ENCODE measurements at places on chromosomes 12 and 14.

- no peak for DNase-seq
Measured at GRCh38 chr14:103801459-103801858, 45.9 kb downstream of the PPP1R13B start.

DNA sequence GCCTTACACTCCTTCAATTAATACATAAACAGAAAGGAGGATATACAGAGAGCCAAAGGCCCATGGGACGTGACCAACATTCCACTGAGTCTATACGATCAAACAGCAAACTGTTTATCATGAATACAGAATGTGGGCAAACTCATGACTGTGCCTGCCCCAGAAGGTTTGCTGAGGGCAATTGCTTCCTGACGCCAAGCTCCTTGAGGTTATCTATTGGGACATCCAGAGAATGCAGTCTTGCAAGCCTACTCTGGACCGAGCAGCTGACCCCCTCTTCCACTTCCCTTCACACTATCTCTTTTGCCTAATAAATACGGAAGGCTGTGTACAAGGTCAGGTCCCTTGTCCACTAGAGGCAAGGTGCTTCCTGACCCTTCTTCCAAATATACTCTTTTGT, 18.5 kb upstream of the SLC10A1 start:
- DNase-seq = no peak

DNA sequence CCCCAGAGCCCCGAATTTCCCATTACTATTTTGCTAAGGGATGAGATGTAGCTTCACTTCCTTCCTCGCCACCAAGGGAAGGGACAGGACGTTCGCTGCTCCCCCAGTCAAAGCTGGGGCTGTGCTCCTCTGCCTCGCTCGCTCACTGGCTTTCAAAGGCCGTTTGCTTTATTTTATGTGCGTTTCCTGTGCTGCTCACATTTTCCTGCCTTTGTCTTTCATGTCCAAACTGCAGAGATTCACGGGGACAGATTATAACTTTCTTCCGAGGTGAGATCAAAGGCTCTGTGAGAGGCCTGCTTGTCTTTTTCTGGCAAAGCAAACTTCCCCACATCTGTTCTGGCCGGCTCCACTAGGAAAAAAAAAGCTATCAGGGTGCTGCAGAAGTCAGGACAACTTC, 76.0 kb upstream of the FZD10 start:
- DNase-seq = no peak

DNA sequence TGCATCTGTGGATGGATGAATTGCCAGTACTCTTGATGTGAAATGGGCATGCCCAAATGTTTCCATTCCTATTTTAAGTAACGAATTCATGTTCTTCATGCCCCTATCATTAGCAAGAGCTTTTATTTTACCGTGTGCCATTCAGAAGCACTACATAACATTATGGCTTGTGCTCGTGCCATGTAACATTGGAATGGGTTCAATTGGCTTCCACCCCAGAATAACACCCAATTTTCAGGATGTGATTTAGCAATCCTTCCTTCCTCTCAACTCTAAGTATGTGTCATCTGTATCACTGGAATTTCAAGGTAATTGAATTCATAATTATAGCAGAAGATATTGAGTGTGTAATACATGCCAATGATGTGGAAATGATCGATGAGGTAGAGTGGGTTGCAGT, 145.8 kb upstream of the TMPO start:
- DNase-seq = no peak

- DNase-seq = no peak
Measured at GRCh38 chr14:100348253-100348729, 25.2 kb downstream of the SLC25A47 start.

GRCh38 chr12:105852496-105852895, 286.3 kb downstream of the NUAK1 start:
- DNase-seq = no peak

- no peak for DNase-seq
Measured at GRCh38 chr12:122235741-122236140, 9.9 kb upstream of the DIABLO start.

DNA sequence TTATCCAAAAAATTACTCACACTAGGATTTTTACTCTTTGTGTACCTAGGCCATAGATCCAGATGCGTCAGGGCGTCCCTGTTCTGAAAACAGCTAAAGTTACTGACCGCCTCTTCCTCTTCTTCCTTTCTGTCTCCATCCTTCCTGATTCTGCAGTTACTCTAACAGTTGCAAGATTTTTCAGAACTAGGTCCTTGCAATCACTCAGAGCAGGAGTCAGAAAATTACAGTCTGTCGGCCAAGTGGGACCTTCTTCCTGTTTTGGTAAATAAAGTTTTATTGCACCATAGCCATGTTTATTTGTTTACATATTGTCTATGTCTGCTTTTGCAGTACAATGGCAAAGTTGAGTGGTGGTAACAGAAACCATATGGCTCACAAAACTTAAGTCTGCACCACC, 25.6 kb upstream of the FGF6 start:
- no peak for DNase-seq

DNA sequence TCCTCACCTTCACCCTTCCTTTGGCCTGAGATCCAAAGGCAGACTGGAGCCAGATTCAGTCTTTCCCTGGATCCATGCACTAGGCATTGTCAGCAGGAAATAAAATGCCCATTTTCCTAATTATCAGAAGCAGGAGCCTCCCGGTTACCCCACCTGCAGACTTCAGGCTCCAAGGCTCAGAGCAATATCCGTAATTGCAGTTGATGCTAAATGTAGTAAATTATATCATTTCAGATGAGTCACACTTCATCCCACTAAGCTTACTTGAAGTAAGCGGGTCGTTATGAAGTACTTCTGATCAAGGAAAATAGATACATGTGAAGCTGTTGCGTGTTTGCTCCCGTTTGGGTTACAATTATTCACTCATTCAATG, 110.7 kb upstream of the SFSWAP start:
- DNase-seq = no peak

GRCh38 chr14:62988967-62989366, 56.3 kb downstream of the KCNH5 start:
- no peak for DNase-seq

DNA sequence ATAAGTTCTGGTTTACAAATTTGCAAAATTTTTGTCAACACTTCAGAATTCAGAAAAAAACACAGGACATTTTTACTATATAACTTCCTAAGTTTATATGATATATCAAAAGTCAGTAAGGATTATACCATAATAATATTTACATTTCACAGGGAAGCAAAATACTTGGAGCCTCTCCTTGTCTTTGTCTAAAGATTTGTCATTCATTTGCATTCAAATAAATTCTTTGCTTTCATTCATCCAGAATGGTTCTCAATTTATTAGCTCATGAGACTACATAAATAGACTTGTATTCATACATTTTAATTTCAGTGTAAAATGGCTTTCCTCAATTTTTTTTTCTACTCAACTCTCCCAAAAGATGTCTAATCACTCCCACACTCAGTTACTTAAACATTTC, 96.4 kb downstream of the SLC38A6 start:
- DNase-seq = no peak

GRCh38 chr14:105491366-105491973, 424 bp downstream of the TEDC1 start:
- peak; percentile 70 for DNase-seq

- DNase-seq = no peak
Measured at GRCh38 chr12:59388694-59389093, 207.1 kb upstream of the SLC16A7 start.

- DNase-seq = no peak
Measured at GRCh38 chr12:26130728-26131127, 5.9 kb upstream of the BHLHE41 start.

GRCh38 chr12:113088971-113089756, 32.6 kb downstream of the DTX1 start:
- no peak for DNase-seq

DNA sequence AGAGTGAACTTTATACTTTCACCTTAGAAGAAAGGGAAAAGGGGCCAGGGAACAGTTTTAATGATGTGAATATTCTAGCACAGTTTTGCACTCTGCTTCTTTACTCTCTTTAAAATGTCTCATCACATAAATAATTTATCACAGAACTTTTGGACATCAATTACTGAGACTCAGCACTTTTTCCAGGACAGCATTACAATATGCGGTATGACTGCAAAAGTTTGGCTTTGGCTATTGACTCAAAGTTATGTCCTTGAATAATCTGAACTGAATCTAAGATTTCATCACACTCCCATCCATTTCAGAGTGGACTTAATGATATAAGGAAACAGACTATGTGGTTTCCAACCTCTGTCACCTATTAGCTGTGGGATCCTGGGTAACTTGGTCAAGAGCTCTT, 11.7 kb downstream of the CCER1 start:
- DNase-seq = no peak

DNA sequence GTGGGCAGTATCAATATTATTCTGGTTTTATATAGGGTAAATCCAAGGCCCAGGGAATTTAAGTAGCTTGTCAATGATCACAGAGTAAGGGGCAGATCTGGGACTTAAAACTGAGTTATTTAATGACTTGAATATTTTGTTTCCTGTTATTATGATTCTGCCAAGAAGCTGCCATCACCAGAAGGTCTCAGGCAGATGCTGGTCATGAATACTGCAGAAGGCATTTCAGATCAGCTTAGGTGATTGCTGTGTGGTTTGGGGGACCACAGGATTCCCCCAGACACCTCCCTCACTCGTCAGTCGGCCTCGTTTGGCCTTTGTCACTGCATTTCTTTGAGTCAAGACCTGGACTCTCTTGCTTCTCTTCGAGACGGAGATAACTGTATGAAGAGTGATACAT, 47.7 kb upstream of the EVL start:
- no peak for DNase-seq

DNA sequence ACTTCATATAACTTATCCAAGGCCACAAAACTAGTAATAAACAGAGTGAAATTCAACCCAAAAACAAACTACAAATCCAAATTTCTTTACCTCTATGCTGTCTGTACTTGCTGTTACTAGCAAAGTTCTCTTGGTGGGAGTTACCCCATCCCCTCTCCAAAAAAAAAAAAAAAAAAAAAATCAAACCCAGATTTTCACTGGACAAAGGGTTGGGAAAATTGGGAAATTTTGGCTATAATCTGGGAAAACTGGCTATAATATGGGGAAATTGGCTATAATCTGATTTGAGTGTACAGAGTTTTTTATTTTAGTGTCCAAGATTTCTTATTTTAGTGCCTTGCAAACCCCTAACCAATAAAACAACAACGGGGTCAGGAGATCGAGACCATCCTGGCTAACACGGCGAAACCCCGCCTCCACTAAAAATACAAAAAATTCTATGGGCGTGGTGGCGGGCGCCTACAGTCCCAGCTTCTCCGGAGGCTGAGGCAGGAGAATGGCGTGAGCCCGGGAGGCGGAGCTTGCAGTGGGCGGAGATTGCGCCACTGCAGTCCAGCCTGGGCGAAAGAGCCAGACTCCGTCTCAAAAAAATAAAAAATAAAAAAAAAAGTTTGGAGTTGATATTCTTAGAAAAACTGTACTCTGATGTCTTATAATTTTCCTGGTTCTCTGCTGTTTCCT, 148.4 kb downstream of the CHST11 start:
- DNase-seq = no peak

GRCh38 chr12:122845041-122845864, 10.0 kb downstream of the HIP1R start:
- DNase-seq = no peak

DNA sequence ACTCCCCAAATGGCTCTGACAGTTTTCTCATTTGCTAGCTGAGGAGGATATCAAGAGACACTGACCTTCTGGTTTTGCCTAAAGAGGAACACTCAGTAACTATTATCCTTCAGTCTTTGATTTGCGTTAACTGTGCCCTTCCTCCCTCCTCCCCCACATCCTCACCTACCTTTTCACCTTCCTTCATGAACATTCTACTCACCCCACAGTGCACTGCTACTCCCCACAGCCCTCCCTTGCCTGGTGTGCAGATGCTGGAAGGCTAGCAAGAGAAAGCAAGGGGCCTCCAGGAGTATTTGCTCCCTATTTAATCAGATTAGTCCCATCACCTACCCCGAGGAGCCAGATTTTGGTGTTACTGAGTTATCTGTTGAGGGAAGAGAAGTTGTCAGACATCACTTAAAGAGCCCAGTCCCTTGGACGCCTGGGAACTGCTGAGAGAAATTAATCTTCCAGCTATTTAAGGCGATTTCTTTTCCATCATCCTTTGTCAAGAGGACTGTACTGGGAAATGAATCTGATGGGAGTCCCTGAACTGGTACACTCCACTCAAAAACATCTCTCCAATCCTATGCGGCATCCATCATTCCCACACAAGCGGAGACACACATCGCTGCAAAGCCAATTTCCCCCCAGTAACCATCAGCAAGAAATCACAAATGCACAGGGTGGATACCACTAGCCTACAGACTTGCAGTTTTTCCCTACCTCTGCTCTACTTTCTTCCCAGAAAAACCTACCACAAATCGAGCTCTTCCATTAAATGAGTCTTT, 11.5 kb downstream of the PSMB5 start:
- no peak for DNase-seq

GRCh38 chr14:21867541-21867940, 193.9 kb upstream of the OR4E1 start:
- no peak for DNase-seq

DNA sequence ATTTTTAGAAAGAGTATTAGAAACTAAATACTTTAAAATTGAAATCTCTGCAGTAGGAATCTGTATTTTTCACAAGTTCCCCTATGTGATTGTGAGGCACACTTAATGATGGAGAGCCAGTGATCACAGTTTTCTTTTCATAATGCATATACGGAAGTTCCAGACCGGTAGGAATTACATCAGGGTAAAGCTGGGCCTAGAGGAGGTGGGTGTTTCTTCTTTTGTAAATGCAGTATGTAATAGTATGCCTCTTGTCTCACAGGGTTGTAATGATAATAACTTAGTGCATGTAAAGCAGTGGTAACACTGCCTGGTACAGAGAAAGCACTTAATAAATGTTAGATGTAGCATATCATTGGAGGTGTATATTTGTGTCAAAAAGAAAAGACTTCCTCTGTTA, 57.2 kb upstream of the LRTM2 start:
- no peak for DNase-seq

DNA sequence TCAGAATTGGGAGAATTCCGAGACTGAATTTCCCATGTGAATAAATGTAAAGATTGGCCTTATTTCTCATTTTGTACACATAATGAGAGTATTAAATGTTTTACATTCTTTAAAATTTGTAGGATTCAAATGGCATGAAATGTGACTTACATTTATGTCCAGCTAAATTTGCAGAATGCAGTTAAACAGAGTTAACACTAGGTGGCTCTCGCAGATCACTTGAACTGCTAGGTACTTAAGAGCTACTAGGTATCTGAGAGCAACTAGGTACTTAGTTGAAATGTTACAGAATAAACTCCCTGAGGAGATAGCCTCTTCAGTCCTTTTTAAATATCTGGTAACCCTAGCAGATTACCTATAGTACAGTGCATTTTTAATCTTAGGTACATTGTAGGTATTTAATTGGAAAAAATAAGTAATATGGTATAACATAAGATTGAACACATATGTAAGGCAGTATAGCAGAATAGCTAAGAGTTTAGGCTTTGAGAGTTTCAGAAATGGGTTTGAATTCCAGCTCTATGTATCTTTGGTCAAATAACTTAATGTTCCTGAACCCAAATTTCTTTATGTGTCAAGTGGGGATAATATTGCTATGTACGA, 73.8 kb downstream of the KIAA0586 start:
- no peak for DNase-seq

GRCh38 chr14:88802596-88802995, 9.8 kb upstream of the EML5 start:
- no peak for DNase-seq

- no peak for DNase-seq
Measured at GRCh38 chr12:72448805-72449204, 176.6 kb downstream of the TRHDE start.
